ENCODE measurements at places on chromosomes 4 and X.

DNA sequence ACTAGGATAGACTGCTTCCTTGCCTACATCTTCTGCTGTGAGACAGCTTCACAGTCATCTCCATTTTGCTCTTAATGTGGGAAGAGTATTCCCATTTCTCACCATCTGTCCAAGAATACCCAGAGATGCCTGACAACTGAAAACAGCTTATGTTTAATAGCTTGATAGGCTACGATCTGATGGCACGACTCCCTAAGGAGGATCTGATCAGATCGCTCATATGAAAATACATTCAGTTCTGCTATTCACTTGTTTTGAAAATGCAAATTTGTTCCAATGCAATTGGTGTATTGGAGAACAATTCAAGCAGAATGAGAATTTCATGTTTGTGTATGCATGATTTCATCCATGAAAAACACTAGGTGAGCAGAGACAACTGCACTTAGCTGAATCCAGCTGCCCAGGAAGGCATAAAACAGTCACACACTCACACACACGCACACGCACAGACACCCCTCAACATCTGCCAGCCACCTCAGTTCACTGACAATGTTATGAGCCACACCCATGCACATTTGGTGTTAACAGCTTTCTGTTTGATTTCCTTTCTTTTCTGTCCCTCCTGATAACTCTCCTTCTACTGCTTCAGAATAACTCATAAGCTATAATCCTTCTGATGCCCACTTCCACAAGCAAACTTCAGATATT lies 29.6 kb downstream of the TRIML1 start:
- no peak for DNase-seq

DNA sequence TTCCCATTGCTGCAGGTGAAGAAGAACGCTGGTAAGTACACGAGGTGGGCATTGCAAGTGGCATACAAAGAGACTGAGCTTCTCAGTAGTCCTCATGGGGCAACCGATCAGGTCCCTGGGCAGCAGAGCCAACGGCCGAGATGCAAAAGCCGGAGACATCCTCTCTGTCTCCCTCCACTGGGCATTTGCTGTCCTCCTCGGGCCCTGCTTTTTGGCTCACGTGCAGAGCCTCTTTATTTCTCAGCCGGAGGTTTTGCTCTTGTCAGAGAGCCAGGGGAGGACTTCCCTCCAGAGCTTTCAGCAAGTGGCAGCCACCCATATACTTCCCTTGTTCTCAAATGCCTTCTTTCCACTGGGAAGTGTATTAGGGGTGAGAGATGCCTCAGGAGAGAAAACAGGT lies 18.0 kb downstream of the STARD8 start:
- DNase-seq, result no peak

GRCh38 chr4:118282692-118283091 lies 70.1 kb downstream of the PRSS12 start:
- DNase-seq, result no peak

- no peak for DNase-seq
Measured at GRCh38 chr4:147054228-147054872, 108.7 kb upstream of the TTC29 start.
